D721Med (cell line): ENCODE measurements at places on chromosomes 1 and 21.
A peak's percentile ranks its signal among the peaks of the same experiment; 100 is the strongest.

DNA sequence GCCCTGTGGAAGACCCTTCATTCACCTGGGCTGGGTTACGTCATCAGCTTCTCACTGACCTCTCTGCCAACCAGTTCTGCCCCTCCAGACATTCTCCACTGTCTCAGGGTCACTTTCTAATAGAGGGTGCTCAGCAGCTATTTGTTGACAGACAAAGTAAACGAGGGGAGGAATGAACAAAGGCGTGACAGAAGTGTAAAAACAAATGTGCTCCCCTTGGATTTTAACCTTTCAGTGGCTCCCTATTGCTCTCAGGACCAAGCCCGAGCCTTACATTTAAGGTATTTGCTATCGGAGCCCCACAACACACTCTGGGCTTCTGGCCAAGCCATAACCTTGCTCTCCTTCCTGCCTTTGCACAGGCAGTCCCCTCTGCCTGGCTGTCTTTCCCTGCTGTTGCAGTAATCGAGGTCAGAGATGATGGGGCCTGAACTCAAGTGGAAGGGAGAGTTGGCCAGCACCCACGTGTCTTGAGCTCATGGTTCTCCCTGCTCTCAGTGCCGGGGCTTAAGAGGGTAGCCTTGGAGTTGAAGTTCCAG is 9.3 kb upstream of the MARCKSL1 start:
- DNase-seq, result no peak

DNA sequence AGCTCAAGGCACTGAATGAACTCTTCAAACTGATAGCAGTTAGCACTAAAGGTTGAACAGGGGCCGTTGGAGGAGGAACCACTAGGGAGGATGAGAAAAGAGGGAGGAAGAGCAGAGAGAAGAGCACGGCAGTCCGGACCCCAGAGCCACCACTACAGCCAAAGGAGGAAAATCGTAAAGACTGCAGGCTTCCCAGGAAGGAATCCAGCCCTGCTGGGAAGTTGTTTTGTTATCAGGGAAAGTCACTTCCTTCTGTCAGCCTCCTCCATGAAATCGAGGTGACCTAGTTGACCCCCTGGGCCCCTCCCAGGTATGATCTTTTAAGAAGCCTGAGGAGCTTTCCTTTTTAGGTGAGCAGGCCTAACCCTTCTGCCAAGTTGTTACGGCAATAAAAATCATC is 88.2 kb downstream of the PBX1 start:
- DNase-seq, result no peak

DNA sequence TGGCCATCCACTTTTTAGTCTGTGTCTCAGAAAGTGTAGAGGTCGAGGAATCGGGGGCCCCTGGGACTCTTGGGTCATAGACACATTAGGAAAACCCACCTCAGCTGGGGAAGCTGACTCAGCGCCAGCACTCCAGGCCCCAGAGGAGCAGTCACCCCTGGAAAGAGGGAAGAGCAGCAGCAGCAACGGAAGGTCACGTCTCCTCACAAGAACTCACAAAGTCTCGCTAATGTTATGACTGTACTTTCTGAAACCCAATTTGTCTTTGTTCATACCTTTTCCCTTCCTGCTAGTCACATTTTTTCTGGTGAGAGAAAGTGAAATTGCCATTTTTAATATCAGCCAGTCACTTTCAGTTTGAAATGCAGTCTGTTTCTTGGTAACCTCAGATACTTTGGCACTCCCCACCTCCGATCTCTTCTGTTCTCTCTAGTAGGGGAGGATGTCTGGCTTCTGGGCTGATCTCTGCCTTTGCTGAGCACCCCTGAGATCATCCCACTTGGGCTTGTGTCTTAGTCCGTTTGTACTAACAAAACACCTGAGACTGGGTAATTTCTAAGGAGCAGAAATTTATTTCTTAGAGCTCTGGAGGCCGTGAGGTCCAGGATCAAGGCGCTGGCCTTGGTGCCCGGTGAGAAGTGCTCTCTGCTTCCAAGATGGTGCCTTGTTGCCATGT is 6.0 kb upstream of the NLRP3 start:
- DNase-seq, result no peak

DNA sequence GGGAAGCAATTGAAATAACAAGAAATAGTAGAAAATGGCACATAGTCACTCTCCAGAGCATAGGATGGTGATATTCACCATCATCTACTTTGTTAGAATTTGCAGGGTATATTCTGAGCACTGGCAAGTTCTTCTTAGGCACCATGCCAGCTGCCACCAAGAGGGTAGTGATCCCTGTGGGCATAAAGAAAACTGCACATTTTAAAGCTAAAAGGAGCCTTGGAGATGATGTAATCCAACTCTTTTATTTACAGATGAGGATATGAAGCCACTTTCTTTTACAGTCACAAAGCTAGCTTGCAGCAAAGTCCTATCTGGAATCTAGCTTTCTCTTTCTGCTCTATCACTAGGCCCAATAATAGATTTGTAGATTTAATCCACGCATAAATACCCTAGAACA is 69.0 kb downstream of the PTGER3 start:
- DNase-seq, result no peak

GRCh38 chr1:38992412-38993111 is 1.5 kb downstream of the AKIRIN1 start:
- DNase-seq, result no peak

GRCh38 chr1:229882621-229883020 is 184.4 kb upstream of the GALNT2 start:
- DNase-seq, result no peak

DNA sequence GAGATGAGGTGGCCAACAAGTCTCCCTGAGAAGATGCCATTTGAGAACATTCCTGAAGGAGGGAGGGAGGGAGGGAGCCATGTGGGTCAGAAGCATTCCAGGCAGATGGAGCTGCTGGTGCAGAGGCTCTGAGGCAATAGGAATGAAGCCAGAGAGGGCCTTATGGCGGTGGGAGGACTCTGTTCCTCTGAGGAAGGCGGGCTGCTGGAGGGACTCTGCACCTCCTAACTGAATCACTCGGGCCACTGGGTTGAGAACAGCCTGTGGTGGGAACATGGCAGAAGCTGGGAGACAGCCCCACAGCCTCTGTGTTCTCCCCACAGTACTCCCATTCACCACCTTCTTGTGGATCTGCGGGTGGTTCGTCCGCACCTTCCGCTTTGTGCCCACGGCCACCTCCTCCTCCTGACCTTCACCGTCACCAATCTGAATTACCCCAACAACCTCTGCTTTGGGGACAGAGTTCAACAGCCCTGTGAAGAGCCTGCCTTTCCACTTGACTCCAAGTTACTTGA is 2.4 kb upstream of the TMEM125 start:
- DNase-seq, result no peak

- DNase-seq, result no peak
Observed at GRCh38 chr21:19850157-19850556, 1148.1 kb upstream of the NCAM2 start.

DNA sequence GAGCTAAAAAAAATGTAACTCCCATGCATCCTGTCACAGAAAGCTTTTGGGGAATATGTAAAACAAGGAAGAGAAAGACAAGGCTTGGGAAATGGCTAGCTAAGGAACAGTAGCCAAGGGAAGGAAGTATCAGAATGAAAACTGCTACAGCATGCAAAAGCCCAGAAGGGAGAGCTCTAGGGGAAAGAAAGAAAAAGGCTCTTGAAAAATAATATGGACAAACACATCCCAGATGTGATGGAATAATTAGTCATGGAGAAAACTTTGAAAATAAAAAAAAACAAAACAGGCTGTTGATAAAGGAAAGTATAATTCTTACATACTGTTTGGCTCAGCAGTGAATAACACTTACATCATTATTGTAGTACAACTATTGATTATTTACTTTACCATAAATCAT is 47.9 kb upstream of the VCAM1 start:
- DNase-seq, result no peak

DNA sequence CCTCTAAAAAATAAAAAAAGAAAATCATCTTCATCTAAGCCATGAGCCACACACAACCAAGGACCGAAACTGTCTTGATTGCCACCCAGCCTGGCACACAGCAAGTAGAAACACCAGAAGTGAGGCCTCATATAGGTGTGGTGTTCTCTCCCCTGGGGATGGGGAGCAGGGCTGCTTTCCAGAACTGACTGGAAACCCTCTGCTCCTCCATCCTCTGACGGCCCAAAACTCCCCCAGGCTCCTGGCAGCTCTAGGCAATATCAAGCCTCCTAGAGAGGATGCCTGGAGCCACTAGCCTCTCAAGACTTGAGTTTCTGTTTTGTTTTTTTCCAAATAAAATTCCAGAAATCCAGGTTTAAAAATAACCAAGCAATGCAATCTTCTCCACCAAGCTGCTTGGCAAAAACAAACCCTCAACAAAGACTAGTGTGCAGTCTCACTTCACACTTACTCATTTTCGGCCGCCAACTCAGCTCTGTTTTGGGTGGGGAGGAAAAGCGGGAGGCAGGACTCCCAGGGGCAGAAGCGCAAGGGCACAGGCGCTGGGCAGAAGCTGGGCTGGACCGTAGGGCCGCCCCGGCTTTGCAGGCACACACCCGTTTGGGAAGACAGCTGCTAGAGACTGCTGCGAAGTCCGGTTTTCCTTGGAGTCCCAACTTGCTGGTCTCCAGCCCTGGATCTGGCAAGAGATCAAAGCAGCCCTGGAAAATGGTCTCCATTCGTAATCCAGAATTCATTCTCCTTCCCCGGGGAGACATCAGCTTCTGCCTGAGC is 78.2 kb upstream of the CAPZB start:
- DNase-seq, result no peak

DNA sequence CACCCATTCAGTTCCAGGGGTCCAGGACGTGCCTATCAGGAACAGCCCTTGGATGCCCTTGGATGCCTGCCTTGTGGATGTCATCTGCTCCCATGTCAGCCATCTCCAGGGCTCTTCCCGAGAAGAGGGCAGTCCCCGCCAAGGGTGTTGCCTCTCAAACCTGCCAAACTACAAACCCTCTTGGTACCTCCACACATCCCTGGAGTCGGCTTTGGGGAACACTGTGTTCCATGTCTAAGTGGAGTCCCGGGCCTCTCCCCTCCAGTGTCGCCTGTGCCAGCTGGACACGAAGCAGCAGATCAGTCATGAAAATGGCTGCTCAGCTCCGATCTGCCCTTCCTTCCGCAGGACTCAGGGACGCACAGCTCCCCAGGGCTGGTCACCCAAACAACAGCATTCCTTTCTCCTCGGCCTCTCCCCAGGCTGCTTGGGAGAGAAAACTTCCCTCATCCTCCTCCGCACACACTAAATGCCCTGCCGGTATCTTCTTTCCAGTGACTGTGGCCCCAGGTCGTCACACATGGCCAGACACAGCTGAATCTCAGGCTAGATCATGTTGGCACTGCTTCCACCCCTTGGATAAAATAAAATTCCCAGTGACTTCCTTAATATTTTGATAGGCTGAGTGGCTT is 53.4 kb downstream of the GALNT2 start:
- DNase-seq, result no peak

GRCh38 chr1:234698686-234699085 is 88.7 kb upstream of the IRF2BP2 start:
- no peak for DNase-seq

DNA sequence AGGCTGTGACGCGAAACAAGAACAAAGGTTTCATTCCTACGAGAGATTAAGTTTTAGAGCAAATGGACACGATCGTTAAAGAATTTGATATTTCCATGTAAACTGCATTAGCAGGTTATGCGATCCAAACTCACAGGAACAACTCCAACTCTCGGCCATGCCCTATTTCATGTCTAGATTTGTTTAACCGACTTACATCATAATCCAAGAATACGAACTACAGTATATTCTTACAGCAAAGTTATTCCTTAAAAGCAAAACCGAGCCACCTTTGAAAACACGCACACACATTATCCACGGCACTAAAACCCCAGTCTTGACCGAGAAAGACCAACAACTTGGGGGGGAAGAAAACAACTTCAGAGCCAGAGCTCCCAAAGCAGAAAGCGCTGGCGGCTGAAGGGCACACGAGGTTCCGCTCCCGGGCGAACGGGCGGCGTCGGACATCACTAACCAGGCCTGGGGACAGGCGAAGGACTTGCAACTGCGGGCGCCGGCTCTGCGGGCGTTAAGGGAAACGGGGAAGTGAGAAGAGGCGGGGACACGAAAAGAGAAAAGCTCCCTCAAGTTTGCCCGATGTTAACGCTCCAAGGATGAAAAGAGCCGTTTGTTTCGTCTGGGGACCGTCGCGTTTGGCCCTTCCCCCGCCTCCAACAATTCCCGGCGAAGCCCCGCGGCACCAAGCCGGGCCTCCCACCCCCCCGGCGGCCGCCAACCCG is 690 bp downstream of the B3GALNT2 start:
- DNase-seq, result no peak

- no peak for DNase-seq
Observed at GRCh38 chr1:92169214-92170005, 48.3 kb upstream of the C1orf146 start.

GRCh38 chr1:228106800-228107054 is 2.4 kb downstream of the MRPL55 start:
- no peak for DNase-seq

GRCh38 chr1:164154622-164155021 is 404.4 kb upstream of the PBX1 start:
- DNase-seq, result no peak

GRCh38 chr1:169160845-169161495 is 54.5 kb downstream of the ATP1B1 start:
- DNase-seq, result no peak

GRCh38 chr1:153428791-153429190 is 12.5 kb downstream of the S100A7A start:
- no peak for DNase-seq

DNA sequence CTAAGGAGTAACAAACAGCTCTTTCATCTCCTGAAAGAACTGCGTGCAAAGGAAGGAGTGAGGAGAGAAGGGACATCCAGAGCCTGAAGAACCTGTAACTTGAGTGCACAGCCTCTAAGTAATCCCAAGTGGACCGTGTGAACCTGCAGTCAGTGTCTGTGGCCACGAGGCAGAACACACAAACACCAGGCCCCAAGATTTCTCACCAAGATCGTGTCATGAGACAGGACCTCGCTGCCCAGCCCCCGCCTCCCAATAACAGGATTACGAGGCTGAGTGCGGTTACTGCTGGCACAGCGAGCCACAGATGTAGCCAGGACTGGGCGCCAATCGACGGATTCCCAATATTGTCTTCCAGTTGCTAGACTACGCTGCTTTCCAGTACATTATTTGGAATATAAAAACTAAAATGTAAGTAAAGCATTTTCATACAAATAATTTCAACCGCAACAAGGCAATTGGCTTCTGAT is 101.3 kb upstream of the SLC25A33 start:
- DNase-seq, result no peak

DNA sequence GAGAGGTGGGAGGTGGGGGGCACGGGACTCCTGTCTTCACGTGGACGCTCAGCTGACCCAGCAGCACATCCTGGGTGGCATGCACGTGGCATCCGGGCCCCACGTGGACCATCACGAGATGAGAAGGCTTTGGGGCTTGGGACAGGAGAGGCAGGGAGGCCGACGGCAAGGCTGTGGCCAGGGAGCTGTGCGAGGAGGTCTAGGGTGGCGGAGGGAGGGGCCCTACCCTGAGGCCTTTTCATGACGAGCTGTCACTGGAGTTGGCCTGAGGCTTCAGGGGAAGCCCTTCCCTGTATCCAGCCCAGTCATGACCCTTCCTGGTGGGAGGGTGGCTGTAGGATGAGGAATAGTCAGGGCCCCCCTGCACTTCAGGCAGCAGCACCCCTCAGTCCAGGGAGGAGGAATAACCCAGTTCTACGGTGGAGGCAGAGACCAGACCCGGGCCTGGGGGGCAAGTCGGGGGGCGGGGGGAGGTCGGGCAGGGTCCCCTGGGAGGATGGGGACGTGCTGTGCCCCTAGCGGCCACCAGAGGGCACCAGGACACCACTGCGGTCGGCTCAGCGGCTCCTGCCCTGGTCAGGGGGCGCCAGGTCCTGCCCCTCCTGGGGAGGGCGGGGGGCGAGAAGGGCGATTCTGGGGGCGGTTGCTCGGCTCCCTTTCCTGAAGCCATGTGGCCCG is 2.0 kb upstream of the PERM1 start:
- DNase-seq, result peak; percentile 70

- DNase-seq, result no peak
Observed at GRCh38 chr1:109768335-109768650, 4.6 kb upstream of the EPS8L3 start.
